Activated T-helper 17 cell treated with anti-CD3 and anti-CD28 coated beads, Interleukin-2, amount 50 U/mL, for 72 hours (primary cell): ENCODE measurements at places on chromosomes 1 and 21.
A peak's percentile ranks its signal among the peaks of the same experiment; 100 is the strongest.

DNA sequence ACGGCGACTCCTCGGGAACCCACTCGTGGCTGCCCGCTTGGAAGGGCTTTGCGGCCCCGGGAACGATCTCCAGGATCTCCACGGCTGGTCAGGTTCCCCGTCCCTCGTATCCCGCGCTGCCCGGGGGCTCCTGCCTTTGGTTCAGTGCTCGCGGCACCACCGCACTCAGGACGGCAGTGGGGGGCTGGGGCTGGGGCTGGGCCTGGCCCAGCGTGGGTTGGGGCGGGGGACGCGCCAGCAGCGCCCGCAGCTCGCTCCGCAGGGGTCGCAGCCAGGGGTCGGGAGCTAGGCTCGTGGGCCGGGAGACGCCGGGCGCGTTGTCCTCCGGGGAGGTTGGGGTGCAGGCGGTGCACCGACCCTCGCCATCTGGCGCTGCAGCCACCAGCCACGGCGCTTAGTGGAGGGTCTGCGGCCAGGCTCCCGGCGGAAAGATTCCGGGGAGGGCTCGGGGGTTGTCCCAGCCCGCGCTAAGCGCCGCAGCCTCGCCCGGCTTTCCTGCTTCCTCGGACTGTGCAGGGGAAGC is 8.9 kb downstream of the SIM2 start:
- peak overlapping the region; percentile 50 for H3K4me3 ChIP-seq
- peaks cover 21% of the 10 kb centered on the region for H3K4me1 ChIP-seq
- H3K36me3 ChIP-seq: peaks cover 9% of the 10 kb centered on the region
- no peak overlapping the region for H3K27ac ChIP-seq

- no peak for ATAC-seq
- peaks cover 6% of the 10 kb centered on the region for H3K27me3 ChIP-seq
- H3K27ac ChIP-seq: no peak overlapping the region
- no peak overlapping the region for H3K4me3 ChIP-seq
- no peaks in the 10 kb centered on the region for H3K36me3 ChIP-seq
Measured at GRCh38 chr1:23463286-23463685, 20.7 kb downstream of the ASAP3 start.

DNA sequence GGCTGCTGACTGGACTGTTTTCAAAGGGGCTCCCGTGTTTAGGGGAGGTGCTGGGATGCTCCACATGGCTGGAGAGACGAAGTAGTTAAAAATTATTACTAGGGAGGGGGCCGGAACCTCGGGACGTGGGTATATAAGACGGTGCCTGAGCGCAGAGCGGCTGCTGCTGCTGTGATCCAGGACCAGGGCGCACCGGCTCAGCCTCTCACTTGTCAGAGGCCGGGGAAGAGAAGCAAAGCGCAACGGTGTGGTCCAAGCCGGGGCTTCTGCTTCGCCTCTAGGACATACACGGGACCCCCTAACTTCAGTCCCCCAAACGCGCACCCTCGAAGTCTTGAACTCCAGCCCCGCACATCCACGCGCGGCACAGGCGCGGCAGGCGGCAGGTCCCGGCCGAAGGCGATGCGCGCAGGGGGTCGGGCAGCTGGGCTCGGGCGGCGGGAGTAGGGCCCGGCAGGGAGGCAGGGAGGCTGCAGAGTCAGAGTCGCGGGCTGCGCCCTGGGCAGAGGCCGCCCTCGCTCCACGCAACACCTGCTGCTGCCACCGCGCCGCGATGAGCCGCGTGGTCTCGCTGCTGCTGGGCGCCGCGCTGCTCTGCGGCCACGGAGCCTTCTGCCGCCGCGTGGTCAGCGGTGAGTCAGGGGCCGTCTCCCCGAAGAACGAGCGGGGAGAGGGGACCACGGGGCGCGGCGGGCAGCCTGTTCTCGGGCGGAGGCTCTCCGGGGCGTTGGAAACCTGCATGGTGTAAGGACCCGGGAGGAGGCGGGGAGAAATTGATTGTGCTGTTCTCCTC is at the start of gene CHODL:
TSS of gene CHODL (plus strand) at position 163 of the 793 bp plus-strand sequence. CDS start at position 554, 391 bp downstream.
- no peak within 1 kb of the TSS for H3K27ac ChIP-seq
- H3K27me3 ChIP-seq: peaks cover 20% of the 10 kb centered on the region
- no peaks in the 10 kb centered on the region for H3K36me3 ChIP-seq

DNA sequence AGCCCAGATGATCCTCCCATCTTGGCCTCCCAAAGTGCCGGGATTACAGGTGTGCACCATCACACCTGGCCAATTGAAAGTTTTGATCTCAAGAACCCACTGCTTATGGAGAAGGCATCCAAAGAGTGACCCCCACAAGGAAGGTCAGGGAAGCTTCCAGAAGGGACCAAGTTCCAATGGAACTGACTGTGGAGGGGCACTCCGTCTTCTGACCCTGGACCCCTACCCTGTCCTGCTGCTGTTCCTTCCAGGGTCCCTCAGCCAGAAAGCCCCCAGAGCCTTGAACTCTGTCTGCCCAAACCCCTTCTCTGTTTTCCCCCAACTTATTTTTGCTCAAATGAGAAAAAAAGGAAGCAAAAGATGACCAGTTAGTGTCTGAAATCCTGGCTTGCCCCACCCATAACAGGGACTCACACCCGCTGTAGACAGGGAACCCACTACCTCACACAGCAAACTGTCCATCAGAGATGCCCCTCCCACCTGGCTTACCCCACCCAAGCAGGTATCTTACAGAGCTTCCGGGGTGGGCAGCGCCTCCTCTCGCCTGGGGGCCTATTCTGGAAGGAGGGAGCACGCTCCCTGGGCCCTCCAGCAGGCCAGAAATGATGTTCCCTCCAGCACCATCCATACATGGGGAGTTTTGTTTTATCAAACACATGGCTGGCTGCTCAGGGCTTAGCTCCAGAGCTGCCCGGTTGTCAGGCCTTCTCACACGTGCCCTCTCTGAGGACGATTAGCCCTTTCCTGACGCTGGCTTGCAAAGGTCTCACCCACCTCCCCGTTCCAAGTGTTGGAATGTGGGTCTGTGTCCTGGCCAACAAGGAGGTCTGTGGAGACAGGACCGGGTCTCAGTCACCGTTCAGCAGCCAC is 3.1 kb upstream of the WNT3A start:
- H3K27ac ChIP-seq: no peak overlapping the region
- H3K27me3 ChIP-seq: peaks cover 42% of the 10 kb centered on the region
- H3K4me3 ChIP-seq: no peak overlapping the region
- H3K36me3 ChIP-seq: no peaks in the 10 kb centered on the region
- no peaks in the 10 kb centered on the region for H3K4me1 ChIP-seq

DNA sequence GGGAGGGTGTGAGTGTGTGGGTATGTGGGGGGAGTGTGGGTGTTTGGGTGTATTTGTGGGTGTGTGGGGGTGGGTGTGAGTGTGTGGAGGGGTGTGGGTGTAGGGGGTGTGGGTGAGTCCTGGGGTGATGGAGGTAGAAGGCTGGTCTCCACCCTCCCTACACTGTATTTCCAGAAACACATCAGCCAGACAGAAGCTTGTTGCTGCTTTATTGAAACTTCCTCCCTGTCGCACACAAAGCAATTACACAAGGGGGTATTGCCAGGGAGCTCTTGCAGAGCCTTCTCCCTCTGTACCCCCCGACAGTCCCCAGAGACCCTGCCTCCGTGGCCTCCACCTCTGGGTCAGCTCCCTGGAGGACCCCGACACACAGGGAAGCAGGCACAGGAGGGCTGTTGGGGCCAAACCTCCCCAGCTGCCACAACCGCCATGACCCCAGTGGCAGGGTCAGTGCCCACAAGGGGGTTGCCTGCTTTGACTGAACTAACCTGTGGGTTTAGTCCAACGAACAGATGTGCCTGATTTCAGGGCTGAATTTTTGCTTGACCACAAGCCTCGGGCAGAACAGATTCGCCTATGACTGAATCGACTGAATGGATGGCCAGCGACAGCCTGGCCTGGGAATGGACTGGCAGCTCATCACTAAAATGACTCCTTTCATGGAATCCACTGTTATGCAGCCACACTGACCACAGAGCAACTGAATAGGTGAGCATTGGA is 9.1 kb upstream of the MATN1 start:
- peak; percentile 28 for ATAC-seq
- peak overlapping the region; percentile 3 for H3K4me3 ChIP-seq
- H3K27me3 ChIP-seq: no peaks in the 10 kb centered on the region
- peaks cover 58% of the 10 kb centered on the region for H3K36me3 ChIP-seq
- H3K4me1 ChIP-seq: no peaks in the 10 kb centered on the region

GRCh38 chr1:203672346-203672745 is 45.7 kb downstream of the ATP2B4 start:
- peaks cover 66% of the 10 kb centered on the region for H3K4me1 ChIP-seq
- H3K27me3 ChIP-seq: no peaks in the 10 kb centered on the region
- peaks cover 56% of the 10 kb centered on the region for H3K36me3 ChIP-seq
- H3K27ac ChIP-seq: peak overlapping the region; percentile 99
- H3K4me3 ChIP-seq: peak overlapping the region; percentile 88

DNA sequence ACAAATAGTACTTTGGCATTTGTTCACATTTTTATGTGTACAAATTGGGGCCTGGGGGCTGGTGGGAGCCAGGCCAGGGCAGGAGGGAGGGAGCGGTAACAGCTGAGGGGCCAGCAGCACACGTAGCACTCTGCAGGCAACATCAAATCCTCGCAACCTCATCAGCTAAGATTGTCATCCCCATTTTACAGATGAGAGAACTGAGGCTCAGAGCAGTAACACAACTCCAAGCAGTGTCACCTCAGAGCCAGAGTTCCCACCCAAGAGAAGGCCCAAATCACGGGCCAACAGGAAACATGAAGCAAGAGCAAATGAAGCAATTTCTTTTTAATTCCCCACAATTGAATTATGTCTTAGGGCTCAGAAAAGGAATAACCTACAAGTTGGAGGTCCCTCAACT is 14.1 kb downstream of the IFFO2 start:
- H3K27me3 ChIP-seq: no peaks in the 10 kb centered on the region
- H3K4me1 ChIP-seq: peaks cover 48% of the 10 kb centered on the region
- peaks cover 12% of the 10 kb centered on the region for H3K36me3 ChIP-seq
- no peak for ATAC-seq

GRCh38 chr21:36463991-36464390 is 15.9 kb downstream of the CLDN14 start:
- H3K27me3 ChIP-seq: peaks cover 7% of the 10 kb centered on the region
- ATAC-seq: no peak
- H3K4me3 ChIP-seq: no peak overlapping the region
- H3K4me1 ChIP-seq: no peaks in the 10 kb centered on the region
- no peak overlapping the region for H3K27ac ChIP-seq
- H3K36me3 ChIP-seq: no peaks in the 10 kb centered on the region
